ENCODE measurements at places on chromosomes 1 and 21.

GRCh38 chr1:183544598-183545297 is 45.5 kb downstream of the NCF2 start:
- no peak for DNase-seq

- no peak for DNase-seq
Measured at GRCh38 chr1:23100074-23100748, 68.4 kb downstream of the LUZP1 start.

- DNase-seq, result no peak
Measured at GRCh38 chr1:197954718-197955418, 37.7 kb downstream of the LHX9 start.

GRCh38 chr1:197143276-197143675 is 3.2 kb downstream of the ASPM start:
- no peak for DNase-seq

- no peak for DNase-seq
Measured at GRCh38 chr1:35537806-35538205, 19.4 kb downstream of the KIAA0319L start.

Measured in stimulated activated naive CD4-positive, alpha-beta T cell (primary cell).